ENCODE measurements at places on chromosomes 11 and 22. TPM values are rescaled to one million over a fixed set of nuclear protein-coding genes. Genes with fewer than 3 reads are reported as not detected.

- DNase-seq: no peak
These were observed 304.1 kb downstream of the GUCY1A2 start for GRCh38 chr11:106714199-106714598.

GRCh38 chr22:17096071-17096470 is 11.3 kb downstream of the IL17RA start:
- no peak for DNase-seq

DNA sequence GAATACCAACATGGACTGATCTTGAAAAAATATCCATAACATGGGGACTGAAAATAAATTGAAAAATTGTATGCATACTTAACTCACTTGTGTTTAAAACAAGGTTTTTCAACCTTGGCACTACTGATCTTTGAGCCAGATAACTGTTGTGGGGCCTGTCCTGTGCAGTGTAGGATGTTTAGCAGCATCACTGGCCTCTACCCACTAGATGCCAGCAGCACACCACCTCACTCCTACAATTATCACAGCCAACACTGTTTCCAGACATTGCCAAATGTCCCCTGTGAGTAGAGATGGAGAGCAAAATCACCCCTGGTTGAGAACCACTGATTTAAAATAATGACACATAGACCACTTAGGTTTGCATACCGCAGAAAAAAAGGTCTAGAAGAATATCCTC is 45.0 kb upstream of the SLC1A2 start:
- no peak for DNase-seq

DNA sequence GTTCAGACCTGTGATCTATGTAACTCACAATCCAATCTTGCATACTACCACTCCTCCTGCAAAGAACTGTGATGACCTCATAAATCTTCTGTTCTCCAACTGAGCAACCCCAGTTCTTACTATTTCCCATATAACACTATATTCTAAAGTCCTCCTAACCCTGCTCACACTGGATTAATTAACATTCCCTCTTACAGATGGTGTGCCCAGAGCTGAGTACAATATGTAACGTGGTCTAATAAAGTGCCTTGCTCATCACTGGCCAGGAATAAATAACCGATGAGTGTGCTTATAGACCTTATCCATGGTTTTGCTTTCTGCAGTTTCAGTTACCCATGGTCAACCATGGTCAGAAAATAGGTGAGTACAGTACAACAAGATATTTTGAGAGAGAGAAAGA is 28.6 kb downstream of the PRCP start:
- DNase-seq: no peak

The KCNJ11 gene
- not detected for total RNA-seq

The KRTAP5-7 gene
- not detected for total RNA-seq

DNA sequence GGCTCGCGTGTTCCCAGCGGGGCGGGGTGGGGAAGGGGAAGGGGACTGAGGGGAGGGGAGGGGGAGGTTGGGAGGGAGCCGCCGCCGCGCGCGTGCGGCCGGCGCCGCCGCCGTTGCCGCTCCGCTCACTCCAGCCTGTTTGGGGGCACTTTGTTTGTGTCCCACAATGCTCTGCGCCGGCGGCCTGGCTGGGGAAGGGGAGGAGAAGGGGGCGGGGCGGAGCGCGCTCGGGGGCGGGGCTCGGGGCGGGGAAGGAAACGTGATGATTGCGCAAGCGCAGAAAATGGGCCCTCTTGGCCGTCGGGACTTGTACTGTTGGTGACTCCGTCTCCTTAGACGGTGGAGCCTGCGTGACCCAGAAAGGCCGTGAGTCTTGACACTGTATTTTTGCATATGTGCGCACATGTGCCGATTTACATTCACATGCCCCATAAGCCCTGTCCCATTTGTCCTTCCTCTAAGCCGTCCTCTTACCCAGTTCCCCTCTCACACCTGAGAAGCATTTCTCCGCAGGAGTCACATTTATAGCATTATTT is at the start of gene ZBTB44:
Gene ZBTB44, minus strand, starts transcription at position 168 of the 536 bp plus-strand sequence. CDS start 53,044 bp downstream, outside the sequence.
- DNase-seq: peak; percentile 90

DNA sequence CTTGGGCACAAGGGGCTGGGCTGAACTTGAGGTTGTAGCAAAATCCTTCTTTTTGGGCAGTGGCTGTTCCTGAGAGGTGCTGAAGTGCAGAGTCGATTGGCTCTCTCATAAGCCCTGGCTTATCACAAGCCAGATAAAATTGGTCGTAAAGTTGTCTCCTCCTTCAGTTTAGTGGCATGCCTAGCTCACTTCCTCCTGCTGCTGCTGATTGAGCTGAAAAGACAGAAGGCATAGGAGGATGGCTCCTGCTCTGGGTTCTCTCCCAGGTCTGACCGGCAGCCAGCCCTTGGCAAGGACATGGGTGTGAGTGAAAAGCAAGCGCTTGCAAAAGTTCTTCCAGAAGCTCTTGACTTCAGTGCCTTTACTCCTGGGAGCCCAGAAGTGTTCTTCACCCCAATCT is 83.9 kb downstream of the LDLRAD3 start:
- no peak for DNase-seq

DNA sequence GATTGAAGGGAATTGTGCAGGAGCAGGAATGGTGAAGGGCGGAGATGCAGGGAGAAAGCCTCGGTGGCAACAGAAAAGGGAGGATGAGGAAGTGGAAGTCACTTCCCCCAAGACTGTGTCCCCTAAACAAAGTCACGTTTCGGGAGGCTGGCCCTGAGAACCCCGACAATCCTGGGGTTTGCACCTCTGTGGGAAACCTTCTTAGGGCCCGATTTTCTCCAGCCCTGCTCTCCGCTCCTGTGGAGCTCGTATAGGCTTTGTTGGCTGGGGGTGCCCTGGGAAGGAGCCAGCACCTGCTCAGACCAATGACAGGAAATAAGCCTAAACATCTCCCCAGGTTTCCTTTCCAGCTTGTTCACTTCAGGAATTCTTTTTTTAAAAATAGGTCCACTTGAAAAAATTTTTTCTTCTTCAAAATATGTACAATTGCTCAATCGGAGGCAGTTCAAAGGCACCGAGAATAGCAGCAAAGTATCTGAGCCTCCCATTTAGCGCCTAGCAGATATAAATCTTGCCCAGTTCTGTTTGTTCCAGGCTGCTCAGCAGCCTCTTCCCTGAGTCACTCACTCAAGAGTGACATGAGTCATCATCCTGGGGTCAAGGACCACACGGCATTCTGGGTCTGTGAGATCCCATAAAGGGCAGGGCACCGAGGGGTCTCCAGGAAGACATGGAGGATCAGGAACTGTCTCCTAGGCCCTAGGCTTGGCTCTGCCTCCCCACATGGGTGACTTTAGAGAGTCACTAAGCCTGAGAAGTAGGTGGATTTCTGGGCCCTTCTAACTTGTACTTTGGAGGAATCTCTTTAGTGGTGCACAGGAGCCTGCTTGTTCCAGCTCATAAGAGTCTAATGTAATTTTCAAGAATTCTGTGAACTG is 34.0 kb downstream of the IRAG1 start:
- no peak for DNase-seq

- DNase-seq: no peak
These were observed 69.2 kb downstream of the KIF18A start for GRCh38 chr11:28038775-28039174.

DNA sequence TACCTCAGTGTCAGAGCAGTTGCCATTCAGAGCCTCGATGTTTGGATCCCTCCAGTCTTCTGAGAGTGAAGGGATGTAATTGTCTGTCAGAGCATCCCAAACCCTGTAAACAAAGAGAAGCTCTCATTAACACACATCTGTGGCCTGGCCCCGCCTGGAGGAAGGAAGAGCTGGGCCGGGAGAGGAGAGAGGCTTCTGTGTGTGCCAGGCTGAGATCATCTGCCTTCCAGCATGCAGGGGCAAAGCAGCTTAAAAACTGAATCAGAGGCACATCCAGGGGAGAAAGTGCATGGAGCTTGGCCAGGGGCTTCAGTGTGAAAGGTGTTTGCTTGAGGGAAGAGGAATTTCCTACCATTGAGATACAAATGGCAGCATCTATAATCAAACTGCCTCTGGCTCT is 14.5 kb downstream of the FEZ1 start:
- DNase-seq: no peak

The APOBEC3B gene
- total RNA-seq: 9.6 TPM

GRCh38 chr11:102617466-102618008 is 7.6 kb downstream of the MMP20 start:
- no peak for DNase-seq

- DNase-seq: no peak
These were observed 47.3 kb downstream of the TENM4 start for GRCh38 chr11:79393362-79394043.

GRCh38 chr11:43789700-43790443 is 90.8 kb upstream of the ALKBH3 start:
- DNase-seq: no peak

GRCh38 chr11:125272821-125273220 is 108.3 kb downstream of the PKNOX2 start:
- DNase-seq: no peak

GRCh38 chr11:18578975-18579598 is 9.4 kb downstream of the UEVLD start:
- DNase-seq: no peak

DNA sequence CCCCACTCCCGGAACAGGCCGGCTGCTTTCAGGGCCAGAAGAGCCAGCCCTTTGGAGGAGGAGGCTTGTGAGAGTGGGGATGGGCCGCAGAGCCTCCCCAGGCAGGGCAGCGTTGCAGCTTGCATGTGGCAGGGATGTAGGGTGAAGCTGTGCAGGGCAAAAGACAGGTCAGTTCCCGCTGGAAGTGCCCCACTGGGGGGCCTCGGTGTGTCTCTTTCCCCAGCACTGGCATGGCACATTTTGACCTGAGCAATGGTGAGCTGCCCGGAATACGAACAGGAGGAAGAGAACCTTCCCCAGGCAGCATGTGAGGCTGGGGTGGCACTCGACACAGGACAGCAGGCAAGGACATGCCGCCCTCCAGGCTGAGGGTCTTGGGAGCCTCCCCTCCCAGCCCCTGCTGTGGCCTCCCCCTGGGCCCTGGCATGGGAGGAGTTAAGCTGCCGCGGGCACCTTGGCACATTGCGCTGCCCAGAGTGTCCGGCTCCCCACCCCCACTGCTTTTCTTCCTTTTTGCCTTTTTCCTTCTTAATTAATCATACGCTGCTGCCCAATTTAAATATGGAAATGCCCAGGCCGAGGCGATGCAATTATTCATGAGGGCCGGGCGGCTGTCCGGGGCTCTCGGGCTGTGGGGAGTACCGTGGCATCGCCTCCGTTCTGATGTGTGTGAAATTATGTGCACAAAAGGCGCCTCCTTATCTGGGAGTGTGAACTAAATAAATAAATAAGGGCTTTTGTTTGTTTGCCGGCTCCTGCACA is 76.0 kb upstream of the WNT7B start:
- DNase-seq: peak; percentile 47

GRCh38 chr22:22181341-22181850 is 63.2 kb upstream of the VPREB1 start:
- no peak for DNase-seq

DNA sequence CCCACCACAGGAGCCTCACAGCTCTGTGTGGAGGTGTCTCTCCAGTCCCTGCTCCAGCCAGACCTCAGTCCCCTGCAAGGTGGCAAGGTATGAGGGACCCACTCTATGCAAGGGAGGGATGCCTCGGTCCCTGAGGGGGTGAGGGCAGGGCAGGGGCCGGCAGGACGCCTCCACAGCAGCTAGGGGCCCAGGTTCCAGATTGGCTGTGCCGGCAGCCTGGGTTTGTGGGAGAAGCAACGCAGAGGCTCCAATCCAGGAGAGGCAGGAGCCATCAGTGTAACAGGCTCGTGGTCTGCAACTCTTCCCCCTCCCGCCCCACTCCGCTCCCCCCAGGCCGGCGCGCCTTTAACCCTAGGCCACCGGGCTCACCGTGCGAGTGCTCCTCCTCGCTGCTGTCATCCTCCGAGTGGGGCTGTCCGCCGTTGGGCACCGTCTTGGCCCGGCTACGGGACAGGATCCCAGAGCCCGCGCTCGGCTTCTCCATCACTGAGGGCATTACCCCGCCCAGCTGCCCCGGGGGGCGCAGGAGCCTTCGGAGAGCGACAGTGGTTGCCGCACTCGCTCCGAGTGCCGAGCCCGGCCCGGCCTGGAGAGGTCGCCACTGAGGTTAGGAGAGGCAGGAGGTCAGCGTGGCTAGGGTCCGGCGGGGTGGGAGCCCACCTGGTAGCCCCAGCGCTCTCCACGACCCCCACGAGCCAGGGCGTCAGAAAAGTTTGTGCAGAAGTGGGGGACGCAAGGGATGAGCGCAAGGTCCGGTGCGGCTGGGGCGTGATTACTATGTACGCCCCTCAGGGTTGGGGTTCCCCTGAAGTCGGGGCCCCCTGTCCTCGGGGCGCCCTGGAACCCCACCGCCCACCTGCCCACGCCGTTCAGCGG is 765 bp downstream of the RCOR2 start:
- DNase-seq: peak; percentile 63

DNA sequence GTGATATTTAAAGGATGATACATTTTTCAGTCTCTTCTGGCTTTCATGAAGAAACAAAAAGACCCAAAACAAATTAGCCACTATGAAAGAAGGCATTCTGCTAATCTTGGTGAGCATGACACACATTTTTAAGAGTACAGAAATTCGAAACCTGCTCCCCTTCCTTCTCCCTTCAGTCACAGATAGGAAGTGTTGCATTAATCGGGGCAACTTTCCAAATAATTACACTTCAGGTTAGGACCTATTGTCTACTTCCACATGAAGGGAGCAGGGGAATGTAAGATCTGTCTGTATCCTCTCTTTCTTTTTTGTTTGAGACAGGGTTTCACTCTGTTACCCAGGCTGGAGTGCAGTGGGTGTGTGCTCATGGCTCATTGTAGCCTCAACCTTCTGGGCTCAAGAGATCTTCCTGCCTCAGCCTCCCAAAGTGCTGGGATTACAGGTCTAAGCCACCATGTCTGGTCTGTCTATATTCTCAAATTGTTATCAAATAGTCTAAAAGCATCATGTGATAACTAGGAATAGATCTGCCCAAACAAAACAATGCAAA is 45.8 kb downstream of the NCAM1 start:
- no peak for DNase-seq

The SCUBE1 gene
- not detected for total RNA-seq

- DNase-seq: no peak
These were observed at the start of gene CNGA4 for GRCh38 chr11:6238902-6239301. Gene CNGA4 (plus strand): TSS chr11:6239089. CDS start chr11:6239207, 118 bp downstream.

The FAM118A gene
- total RNA-seq: 59.2 TPM

DNA sequence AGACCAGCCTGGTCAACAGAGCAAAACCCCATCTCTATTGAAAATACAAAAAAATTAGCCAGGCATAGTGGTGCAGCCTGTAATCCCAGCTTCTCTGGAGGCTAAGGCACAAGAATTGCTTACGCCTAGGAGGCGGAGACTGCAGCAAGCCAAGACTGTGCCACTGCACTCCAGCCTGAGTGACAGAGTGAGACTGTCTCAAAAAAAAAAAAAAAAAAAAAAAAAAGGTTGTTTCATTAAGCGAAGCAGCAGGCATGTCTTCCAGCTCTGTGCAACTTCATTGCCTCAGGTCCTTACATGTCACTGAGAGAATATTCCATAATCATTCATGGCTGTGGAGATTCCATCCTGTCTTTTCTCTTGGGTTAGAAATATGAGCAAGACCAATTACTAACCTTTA is 16.9 kb downstream of the GAB2 start:
- DNase-seq: no peak

The TIGD3 gene
- 4.0 TPM for total RNA-seq

The RGL4 gene
- total RNA-seq: 3.0 TPM

GRCh38 chr11:113435190-113435968 is 39.8 kb downstream of the DRD2 start:
- DNase-seq: no peak

The MIOX gene
- not detected for total RNA-seq

The OR2AG2 gene
- not detected for total RNA-seq

GRCh38 chr11:71444811-71445210 is 3.4 kb downstream of the DHCR7 start:
- no peak for DNase-seq

- DNase-seq: peak; percentile 34
These were observed 28.4 kb upstream of the HMOX1 start for GRCh38 chr22:35352214-35353111.

The DDX25 gene
- 4.2 TPM for total RNA-seq

The P2RY2 gene
- total RNA-seq: not detected

GRCh38 chr22:20182365-20182764 is 31.5 kb upstream of the CCDC188 start:
- DNase-seq: no peak

All from activated naive CD4-positive, alpha-beta T cell treated with anti-CD3 and anti-CD28 coated beads, Interleukin-2, amount 50 U/mL, for 72 hours (primary cell).